ENCODE measurements at places on chromosomes 5 and 9.

DNA sequence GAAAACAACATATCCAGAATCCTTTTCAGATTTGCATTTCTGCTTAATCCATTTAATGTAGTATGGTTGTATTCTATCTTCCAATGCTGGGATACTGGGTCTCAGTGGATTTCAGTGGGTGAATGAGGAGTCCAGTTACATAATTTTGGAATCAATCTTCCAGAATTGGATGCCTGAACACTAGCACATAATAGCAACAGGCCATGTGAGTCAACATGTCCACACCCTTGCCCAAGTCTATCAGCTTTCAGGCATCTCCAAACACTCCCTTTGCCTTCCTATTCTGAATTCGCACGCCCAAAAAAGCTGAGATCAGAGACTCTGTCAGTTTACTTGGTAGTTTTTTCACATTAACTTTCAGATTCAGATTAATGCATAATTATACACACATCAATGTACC lies 202.6 kb downstream of the TSSK1B start:
- no peak for DNase-seq

GRCh38 chr5:128920345-128921215 lies 44.7 kb upstream of the SLC27A6 start:
- no peak for DNase-seq

- DNase-seq = no peak
Observed at GRCh38 chr5:54620141-54620933, 102.8 kb downstream of the SNX18 start.

- no peak for DNase-seq
Observed at GRCh38 chr9:15298362-15298761, 8.7 kb downstream of the TTC39B start.

DNA sequence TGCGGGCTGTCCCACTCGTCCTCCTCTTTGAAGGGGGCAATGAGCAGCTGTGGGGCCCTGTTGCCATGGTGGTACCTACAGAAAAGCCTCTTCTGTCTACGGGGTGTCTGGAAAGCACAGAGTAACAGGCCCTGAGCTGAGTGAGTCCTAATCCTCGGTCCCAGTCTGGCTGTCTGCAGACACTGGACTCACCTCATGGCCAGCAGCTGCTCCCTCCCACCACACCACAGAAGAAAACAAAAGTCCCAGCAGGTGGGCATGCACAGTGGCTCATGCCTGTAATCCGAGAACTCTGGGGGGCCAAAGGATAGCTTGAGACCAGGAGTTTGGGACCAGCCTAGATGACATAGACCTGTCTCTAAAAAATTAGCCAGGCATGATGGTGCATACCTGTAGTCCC lies 19.9 kb downstream of the P4HA2 start:
- DNase-seq = no peak

DNA sequence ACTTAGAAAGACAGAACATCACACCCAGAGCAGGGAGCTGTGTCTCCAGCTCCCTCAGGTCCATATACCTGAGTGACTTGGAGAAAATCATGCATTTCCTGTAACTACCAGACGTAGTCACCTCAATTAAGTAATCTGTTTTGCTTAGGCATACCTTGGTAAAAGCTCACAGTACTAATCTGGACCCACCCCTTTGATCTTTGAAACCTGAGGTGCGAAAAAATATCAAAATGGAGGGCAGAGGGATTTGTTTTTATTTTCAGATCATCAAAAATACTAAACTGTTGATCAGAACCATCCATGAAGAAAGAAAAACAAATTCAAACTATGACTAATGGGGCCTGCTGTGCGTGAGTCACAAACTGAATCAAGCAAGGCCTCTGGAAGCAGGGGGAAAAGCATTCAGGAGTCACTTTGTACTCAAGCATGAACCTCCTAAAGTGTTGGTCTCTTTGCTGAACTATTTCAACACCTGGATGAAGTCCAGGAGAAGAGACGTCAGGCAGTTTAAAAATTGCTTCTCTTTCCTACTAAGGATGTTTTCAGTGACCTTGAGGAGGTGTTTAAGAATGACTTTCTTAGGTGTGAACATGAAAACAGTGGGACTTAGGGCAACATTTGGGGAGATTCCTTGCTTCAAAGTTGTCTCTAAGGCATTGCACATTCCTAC lies 76.3 kb downstream of the MUSK start:
- DNase-seq = no peak

DNA sequence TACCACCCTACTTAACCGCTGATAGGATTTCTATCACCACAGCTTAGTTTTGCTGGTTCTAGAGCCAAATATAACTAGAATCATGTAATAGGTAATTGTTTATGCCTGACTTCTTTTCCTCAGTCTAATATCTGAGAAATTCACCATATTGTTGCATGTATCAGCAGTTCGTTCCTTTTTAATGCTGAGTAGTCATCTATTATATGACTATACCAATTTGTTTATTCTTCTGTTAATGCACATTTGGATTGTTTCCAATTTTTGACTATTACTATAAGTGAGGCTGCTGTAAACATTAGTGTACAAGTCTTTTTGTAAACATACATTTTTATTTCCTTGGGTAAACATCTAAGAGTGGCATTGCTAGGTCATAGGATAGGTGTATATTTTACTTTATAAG lies 25.9 kb downstream of the CSNK1G3 start:
- no peak for DNase-seq

GRCh38 chr9:87973730-87974292 lies 522 bp downstream of the CDK20 start:
- no peak for DNase-seq

DNA sequence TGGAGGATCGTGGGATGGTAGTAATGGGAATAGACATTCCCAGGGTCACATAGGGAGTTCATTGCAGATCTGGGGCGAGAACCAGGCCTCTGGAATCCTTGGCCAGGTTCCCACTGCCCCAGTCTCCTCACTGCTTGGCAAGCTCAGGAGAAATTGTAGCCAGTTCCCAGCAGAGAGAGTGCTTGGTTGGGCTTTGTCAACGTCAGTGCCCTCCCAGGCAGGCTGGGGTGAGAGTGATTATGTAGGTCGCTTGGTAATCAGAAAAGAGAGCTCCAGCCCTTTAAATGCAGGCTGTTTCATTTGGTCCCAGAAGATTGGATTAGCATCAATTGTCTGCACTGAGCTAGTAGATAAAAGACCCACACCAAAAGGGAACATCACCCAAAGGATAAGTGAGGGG lies 51.8 kb upstream of the GALNT10 start:
- DNase-seq = no peak

- no peak for DNase-seq
Observed at GRCh38 chr5:154370119-154370518, 75.7 kb upstream of the SAP30L start.

GRCh38 chr9:72065076-72065475 lies 4.7 kb upstream of the C9orf57 start:
- no peak for DNase-seq

- DNase-seq = no peak
Observed at GRCh38 chr5:66987540-66987939, 209.1 kb downstream of the CD180 start.

DNA sequence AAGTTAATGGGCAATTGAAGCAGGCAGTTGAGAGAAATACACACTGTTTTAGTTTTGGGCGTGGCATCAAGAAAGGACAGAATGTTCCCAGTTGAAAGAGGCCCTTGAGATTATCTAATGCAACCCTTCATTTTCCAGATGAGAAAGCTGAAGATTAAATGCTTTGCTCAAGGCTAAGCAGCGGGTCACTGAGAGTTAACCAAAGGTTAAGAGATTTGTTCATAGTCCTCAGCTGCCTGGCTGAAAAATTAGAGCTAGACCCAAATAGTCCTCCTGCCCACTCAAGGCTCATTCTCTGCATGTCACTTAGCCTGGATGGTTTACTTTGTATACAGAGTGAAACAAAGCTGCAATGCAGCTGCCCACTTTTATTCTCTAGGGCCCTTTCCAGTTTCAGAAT lies 46.7 kb upstream of the MAMDC2 start:
- DNase-seq = no peak

DNA sequence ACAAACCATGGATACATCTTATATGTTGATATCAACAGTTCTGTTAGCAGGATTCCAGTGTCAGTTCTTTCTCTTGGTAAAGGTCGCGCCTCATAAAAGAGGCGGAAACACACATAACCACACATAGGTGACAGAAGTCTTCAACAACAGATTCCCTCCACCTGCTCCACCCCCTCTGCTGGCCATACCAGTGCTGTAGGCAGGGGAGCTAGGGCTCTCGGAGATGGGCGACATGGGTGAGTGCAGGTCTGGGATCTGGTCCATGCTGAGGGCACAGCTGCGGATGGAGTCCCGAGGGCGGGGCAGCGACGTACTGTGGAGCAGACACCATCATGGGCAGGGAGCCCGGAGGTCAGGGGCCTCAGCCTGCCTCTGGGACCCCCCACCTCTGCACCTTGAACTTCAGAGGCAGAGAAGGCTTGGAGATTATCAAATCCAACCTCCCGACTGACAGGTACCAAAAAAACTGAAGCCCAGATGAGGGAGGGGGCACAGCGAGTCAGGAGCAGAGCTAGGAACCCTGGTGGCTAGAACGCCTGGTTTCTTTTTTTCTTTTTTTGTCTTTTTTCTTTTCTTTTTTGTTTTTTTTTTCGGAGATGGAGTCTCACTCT lies 12.0 kb upstream of the TOR2A start:
- no peak for DNase-seq

DNA sequence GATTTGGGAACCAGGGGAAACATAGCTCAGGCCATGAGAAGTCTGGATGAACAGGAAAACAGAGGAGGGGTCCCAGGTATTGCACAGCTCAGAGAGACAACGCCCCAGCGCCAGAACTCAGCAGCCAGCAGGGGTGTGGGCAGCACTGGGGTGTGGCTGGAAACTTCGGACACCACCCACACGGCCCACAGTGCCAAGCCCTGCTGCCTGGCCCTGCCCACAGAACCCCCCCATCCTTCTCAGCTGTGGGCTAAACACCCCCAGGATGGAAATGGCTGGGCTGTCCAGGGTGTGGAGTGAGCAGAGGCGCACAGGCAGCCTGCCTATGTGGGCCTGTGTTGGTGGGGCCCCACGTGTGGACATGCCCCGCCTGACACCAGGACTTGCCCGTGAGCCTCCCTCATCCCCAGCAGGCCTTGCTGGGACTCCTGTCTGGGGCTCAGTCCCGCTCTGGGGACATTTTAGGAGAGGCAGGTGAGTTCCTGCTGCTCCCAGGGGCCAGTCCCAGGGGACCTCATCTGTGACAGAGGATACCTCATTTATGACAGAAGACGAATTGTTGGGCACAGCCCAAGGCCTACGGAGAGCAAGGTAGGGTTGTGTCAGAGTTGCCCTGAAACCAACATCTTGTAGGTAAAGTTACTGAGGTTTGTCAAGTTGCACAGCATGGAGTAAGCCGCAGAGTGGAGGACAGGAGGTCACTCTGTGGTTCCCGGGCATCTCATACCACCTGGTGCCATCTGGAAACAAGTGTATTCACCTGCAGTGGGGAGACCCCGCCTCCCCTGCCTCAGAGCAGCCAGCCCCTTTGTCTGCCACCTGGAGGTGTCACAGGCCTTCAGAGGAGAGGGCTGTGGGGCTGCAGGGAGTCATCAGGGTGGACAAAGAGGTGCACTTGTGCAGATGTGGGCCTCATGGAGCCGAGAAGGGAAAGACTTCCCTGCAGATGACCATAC lies 183.2 kb downstream of the AUH start:
- DNase-seq = no peak

- no peak for DNase-seq
Observed at GRCh38 chr9:118170032-118170955, 466.1 kb downstream of the TLR4 start.

DNA sequence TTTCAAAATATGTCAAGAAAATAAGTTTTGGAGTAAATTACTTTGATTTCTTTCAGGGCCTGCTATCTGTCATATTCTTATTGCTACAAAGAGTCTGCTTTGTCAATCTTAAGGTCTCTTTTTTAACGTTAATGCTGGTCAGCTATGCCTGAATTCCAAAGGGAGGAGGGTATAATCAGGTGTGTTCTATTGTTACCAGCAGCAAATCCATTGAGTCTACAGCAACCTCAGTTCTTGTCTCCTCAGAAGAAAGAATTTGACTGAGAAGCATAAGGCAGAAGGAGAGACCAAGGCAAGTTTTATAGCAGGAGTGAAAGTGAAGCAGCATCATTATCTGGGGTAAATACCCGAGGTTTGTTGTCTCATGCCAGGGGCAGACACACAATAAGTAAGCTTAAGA lies 23.7 kb upstream of the MINAR2 start:
- no peak for DNase-seq

DNA sequence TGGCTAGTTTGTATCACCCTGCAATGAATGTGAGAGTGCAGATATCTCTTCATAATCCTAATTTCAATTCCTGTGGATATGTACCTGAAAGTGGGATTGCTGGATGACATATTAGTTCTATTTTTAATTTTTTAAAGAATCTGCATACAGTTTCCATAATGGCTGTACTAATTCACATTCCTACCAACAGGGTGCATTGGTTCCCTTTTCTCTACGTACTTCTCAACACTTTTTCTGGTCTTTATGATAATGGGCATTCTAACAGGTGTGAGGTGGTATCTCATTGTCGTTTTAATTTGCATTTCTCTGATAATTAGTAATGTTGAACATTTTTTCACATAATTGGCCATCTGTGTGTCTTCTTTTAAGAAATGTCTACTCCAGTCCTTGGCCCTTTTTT lies 927.5 kb downstream of the DTWD2 start:
- no peak for DNase-seq

GRCh38 chr9:123789554-123790292 lies 140.2 kb downstream of the DENND1A start:
- DNase-seq = no peak

DNA sequence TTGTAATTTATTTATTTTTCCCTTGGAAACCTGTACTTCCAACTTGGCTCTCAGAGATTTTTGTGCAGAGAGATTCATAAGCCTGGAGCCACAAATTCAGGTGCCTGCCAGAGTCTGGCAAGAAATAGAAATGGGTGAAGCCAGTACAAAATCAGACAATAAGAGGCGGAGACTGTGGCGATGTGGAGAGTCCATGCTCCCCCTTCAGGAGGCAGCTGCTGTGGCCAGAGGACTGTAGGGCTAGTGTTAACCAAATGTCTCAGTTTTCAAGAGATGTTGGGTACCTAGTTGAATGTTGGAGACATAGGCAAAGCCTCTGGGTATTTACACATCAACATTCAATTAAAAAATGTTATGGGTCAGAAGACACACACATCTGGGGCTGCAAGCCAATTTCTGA lies 208.6 kb downstream of the PSAT1 start:
- DNase-seq = no peak

DNA sequence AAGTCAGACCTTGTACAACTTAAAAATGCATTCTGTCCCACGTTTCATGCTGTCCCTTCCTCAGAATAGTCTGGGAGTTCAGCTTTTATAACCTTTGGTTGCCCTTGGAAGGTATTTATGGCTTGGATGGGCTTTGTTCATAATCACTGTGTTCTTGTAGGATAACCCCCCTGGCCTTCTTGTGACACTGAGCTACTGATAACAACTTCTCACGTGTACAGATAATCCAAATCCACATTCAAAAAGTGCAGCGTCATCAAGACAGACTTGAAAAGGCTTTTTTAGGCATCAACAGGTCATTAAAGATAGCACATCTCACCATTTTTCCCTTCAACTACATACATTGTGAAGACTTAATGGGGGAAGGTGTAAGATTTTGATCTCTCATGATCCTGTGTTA lies 42.0 kb downstream of the SLC1A3 start:
- DNase-seq = no peak

- peak; percentile 27 for DNase-seq
Observed at GRCh38 chr5:171207256-171207847, 101.7 kb upstream of the TLX3 start.
